ENCODE measurements at places on chromosomes 2 and 18. TPM values are rescaled to one million over a fixed set of nuclear protein-coding genes. Genes with fewer than 3 reads are reported as not detected.

DNA sequence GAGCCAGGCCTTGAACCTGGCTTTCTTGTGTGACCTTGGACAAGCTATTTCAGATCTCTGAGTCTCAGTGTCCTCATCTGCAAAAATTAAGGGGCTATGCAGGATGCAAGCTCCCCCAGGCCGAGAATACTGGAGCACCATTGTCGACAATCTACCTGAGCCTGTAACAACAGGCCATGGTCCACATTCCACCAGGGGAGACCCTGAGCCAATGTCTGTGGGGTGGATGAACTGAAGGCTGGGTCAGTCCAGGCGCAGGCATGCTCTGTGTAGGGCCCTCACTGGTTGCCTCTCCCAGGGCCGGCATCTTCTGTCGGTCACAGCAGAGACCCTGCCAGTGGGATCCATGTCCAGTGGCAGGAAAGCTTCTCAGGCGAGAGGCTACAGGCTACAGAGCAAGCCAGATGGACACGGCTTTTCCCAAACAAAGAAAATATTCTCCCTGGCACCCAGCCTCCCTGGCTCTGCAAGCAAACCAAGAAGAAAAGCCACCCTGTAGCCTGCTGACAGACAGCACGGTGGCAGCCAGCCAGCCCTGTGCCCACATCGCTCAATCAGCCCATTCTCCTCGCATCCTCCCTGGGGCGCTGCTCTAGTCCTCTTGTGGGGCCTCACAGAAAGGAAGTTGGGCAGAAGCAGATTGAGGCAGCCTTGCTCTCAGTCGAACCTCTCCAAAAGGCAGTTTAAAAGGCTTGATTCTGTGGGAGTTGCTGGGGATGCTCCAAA, 48.7 kb upstream of the FZD7 start:
- peak; percentile 82 for DNase-seq

DNA sequence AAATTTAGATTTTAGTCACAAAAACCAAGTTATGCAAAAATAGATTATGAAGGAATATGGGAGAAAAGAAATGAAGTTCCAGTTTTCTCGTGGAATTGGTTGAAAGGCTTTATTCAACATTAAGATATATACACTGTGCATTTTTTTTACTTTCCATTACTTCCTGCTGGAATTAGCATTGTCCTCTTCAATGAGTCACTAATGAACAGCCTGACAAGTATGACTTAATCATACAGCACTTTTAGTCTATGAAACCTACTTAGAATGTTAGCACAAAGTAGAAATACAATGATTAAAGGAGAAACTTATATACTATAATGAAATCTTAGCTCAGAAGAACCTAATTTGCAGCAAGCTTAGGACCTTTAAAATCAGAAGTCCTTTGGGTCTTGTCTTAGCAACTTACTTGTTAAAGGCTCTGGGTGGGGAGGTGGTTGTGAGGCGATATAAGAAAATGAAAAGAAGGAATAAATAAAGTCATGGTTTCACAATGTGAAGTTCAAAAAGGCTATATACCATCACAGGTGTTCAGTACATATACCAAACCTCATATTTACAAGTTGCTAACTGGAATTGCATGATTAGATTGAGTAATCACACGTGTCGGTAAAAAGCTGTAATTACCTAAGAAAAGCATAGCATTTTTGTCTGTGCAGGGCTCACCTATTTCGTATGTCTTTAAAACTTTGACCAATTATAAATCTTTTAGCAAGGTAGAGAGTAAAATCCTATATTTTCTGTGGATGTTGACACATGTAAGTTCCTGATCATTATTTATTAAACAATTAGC, 236.8 kb downstream of the CAMKMT start:
- no peak for DNase-seq

- DNase-seq = no peak
These were observed 2.3 kb downstream of the ZC3H6 start for GRCh38 chr2:112277596-112278220.

- DNase-seq = no peak
These were observed 269.4 kb upstream of the THUMPD2 start for GRCh38 chr2:40048506-40048905.

GRCh38 chr2:104378853-104379374, 475.0 kb upstream of the POU3F3 start:
- DNase-seq = no peak

DNA sequence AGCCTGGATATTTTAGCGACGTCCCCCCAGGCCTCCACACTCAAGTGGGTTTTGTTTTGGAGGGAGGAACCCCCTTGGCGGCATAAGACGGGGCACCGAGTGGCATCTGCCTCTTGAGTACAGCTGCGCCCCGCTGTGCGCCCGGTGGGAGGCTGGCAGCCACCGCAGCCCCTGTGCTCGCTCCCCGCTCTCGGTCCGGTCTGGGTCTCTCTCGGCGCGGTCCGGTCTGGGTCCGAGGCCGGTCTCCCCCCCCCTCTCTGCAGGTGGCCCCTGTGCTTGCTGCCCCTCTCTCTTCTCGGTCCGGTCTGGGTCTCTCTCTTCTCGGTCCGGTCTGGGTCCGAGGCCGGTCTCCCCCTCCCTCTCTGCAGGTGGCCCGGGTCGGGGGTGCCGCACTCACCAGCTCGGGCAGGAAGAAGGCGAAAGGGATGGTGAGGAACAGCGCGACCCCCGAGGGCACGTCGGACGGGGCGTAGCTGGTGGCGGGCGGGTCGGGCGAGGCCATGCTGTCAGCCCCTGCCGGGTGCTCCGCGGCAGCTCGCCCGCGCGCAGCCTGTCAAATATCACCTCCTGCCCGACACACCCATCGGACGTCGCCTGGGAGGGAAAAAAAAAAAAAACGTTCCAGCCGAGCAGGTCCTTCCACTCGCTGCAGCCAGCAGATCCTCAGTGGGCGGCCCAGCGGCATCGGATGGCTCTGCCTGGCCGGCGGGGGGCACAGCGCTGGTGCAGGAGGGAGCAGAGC, at the start of gene MALL:
MALL (minus strand) TSS at position 532 of the 742 bp plus-strand sequence; CDS start at position 502, 30 bp downstream.
- DNase-seq = peak; percentile 89

- DNase-seq = no peak
These were observed 14.8 kb downstream of the STRN start for GRCh38 chr2:36951574-36951973.

DNA sequence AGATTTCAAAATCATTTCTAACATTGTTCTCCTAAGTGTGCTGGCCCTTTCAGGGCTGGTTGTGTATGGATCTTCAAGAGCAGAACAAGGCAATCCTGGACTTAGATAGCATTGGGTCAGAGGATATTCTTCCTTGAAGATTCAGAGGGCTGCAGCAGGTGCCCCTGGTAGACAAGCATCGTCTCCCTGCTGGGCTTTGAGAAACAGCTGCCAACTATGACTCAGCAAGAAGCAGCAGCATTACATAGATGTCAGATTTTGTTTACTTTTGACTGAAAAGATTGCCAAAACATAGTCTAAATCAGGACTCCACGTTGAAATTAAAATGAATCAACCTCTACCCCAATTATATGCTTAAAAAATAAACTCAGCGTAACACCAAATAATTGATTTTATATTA, 618.8 kb downstream of the SOCS6 start:
- DNase-seq = peak; percentile 7

DNA sequence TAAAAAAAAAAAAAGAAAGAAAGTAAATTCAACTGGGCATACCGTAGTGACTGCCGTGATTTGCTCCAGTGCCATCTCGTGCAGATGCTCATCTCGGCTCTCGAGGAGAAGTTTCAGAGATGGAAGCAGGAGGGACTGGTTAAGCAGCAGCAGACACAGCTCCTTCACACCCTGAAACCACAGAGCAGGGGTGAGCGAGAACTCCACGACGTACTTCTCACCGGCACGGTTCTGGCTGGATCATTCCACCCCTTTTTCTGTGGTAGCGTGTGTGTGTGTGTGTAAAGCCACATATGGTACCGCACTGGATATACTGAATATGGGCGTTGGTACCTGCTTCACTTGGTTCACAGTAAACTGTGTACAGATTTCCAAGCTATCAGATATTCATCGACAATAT, 382.2 kb downstream of the NBAS start:
- DNase-seq = no peak

DNA sequence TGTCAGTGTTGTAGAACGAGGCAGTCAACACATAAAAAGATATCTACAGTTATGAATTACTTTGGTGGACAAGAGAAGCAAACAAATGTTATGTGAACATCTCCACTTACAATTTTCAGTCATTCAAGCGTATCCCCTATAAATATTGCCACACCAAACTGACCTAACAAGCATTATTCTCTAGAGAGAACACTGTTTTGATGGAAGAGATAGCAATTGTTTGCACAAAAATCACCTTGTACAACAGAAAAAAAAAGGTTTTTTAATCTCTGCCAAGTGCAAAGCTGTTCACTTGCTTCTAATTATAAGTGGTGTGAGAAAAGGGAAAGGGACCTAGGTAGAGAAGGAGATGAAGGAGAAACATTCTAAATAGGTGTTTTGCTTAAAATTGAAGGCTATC, 33.8 kb downstream of the PID1 start:
- DNase-seq = no peak

DNA sequence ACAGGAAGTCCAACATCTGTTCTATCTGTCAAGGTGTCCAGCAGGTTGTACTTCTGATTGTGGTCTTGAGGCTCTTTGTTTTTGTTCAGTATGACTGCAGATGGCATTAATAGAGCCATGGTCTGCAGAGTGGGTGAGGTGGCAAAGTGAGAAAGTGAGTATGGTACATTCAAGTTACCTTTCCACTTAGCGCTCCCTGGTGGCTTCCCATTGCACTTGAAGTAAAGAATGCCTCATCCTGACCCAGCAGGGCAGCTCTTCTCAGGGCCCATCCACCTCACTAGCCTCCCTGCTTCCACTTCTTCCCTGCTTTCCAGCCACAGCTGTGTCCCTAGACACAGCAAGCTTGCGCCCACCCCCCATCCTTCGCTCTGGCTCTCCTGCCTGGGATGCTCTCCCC, 148.0 kb upstream of the ALPP start:
- DNase-seq = peak; percentile 49

DNA sequence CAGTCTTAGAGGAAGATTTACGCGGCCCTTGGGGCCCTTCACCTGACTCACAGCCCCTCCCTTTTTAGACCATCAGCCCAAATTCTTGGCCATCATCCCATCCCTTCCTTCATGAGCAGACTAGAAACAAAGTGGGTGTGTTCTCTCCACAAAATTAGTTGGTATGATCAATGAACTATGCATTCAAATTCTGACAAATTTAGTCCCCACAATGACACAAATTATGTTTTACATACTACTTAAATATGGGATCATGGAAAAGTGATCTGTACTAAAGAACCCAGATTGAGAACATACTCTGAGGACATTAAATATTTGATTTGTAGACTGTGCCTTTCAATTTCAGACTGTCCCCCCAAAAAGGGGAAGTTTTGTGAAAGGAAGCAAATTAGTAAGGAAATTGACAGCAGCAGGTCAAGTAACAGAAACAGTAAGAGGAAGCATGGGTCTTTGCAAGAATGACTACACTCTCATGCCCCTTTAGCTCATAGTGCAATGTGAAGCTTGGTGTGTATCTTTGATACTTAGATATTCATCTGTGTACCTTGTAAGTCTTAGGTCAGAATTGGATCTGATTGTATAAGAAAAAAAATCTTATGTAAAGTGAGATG, 2.2 kb upstream of the MAPRE2 start:
- no peak for DNase-seq

DNA sequence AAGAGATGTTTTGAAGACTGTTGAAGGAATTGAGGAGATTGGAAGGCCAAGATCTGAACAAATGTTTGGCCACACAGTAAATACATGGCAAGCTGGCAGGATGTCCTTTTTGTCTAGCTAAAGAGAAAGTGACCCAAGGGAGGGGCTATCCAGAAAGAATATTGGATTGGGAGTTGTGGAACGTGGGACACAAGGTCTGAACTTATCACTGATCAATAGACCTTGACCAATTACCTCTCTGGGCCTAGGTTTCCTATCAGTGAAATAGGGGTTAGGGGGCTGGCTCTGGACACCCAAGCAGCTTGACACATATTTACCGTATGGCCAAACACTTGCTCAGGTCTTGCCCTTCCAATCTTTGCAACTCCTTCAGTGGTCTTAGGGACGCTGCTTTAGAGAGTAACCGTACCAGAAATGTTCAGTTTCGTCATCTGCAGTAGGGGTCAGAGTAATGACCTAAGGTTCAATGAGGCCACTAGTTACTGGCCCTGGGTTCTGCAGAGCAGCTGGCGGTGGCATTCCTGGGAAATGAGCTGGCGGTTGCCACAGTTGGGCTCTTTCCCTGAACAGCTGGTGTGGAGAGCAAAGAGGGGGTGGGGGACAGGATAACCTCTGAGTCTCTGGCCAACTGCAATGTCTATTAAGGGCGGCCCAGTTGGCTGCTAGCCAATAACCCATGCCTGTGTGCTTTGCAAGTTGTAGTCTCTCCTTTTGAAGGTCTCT, 70.1 kb upstream of the STPG4 start:
- peak; percentile 82 for DNase-seq

DNA sequence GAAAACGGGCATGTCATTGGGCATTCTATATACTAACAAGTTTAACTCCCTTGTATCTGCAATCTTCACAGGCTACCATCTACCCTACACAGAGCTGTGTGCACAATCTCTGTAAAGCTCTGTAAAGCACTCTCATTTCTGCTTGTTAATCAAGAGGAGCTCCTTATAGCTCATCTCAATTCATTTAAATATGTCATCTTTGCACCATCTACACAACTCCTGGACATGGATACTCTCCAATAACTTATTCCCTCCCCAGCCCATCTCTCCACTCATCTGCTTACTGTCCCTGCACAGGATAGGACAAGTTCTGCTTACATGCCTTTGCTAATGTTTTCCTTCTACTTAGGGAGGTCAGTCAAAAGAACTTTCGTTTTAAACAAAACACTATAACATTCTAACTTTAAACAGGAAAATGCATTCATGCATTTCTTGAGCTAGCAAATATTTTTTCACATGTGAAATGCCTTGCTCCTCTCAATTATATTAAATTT, 61.4 kb downstream of the DPP4 start:
- DNase-seq = no peak

GRCh38 chr2:55269645-55269990, 587 bp upstream of the MTIF2 start:
- no peak for DNase-seq

DNA sequence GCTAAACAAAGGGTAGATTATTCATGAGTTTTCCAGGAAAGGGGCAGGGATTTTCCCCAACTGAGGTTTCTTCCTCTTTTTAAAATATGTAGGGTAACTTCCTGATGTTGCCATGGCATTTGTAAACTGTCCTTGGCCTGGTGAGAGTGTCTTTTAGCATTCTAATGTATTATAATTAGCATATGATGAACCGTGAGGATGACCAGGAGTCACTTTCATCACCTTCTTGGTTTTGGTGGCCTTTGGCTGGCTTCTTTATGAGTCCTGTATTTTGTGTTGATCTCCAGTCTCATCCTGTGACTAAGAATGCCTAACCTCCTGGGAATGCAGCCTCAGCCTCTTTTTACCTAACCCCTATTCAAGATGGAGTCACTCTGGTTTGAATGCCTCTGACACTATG, 391.0 kb upstream of the LINC00305 start:
- DNase-seq = no peak

The FOXI3 gene
- polyA plus RNA-seq = not detected

The MGAT4A gene
- polyA plus RNA-seq = 7.4 TPM

The CCL20 gene
- polyA plus RNA-seq = 8.6 TPM

The FSHR gene
- not detected for polyA plus RNA-seq

The SYT4 gene
- 0.19 TPM for polyA plus RNA-seq

The AGXT gene
- not detected for polyA plus RNA-seq

The TP53I3 gene
- 47.0 TPM for polyA plus RNA-seq

Data from stomach (tissue), 19 donors.